Right cardiac atrium (tissue), 5 donors: ENCODE measurements at places on chromosomes 5 and 9.

DNA sequence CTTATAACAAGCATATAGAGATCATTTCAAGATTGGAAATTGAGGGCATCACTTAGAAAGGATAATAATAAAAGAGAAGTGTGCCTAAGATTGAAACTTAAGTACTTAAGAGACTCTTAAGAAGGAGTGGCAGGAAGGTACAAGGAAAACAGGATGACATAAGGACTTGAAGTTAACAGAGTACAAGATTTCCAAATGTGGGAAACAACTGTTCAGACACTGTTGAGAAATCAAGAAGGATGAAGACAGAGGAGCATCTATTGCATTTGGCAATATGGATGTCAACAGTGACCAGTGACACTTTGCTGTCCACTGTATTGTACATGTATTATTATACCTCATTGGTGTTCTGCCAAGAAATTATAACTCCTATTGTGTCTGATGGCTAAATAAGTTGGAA, 157.8 kb upstream of the PTGER4 start:
- no peak for DNase-seq

DNA sequence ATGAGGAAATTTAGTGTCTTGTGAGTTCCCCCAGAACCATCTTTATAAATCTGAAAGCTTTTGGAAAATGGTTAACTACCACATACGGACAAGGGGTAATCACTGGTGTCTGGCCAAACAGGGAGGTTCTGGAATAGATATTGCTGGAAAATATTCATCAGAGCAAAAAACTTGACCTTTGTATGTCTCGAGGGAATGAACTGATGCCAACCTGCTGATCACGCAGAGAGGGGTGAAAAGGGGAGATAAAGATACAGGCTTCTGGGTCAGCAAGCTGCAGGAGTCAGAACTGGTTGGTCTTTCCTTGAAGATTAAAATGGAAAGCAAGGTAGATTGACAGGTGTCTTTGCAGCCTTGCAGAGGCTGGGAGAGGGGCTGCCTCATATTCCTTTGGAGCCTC, 35.5 kb downstream of the PSAT1 start:
- DNase-seq, result no peak

- DNase-seq, result no peak
These were observed 3.0 kb upstream of the C1QTNF3 start for GRCh38 chr5:34045996-34046395.

DNA sequence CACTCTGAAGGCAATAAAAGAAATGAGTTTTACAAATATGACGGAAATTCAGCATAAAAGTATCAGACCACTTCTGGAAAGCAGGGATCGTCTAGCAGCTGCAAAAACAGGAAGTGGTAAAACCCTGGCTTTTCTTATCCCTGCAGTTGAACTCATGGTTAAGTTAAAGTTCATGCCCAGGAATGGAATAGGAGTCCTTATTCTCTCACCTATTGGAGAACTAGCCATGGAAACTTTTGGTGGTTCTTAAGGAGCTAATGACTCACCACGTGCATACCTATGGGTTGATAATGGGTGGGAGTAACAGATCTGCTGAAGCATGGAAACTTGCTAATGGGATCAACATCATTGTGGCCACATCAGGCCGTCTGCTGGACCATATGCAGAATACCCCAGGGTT, 93.5 kb upstream of the RGMB start:
- DNase-seq, result no peak

- no peak for DNase-seq
These were observed 70.9 kb downstream of the TRIO start for GRCh38 chr5:14213813-14214585.

GRCh38 chr5:149635394-149635793, 54.1 kb downstream of the ARHGEF37 start:
- no peak for DNase-seq
